ENCODE measurements at places on chromosomes 7 and 10.

- peak; percentile 33 for DNase-seq
These were observed 231.1 kb downstream of the ARHGAP12 start for GRCh38 chr10:31697271-31698180.

- no peak for DNase-seq
These were observed 64.8 kb upstream of the AHR start for GRCh38 chr7:17233603-17234002.

GRCh38 chr10:122197611-122198222 lies 73.4 kb upstream of the BTBD16 start:
- DNase-seq, result no peak

DNA sequence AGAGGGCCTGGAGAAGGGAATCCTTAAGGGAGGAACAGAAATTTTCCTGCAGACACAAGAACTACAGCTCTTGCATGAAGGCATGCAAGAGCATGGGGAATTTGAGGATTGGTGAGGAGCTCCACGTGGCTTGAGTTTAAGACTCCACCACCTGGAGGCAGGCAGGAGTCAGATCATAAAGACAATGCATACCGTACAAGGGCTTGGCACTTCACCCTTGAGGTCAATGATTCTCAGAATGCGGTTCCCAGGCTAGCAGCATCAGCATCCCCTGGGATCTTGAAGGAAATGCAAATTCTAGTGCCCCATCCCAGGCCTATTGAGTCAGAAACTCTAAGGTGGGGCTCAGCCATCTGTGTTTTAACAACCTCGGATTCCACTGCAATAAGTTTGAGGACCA lies 143.8 kb downstream of the C7orf25 start:
- no peak for DNase-seq

GRCh38 chr7:129401967-129402860 lies 32.0 kb upstream of the STRIP2 start:
- DNase-seq, result no peak

- no peak for DNase-seq
These were observed 626 bp upstream of the BMS1 start for GRCh38 chr10:42781893-42782445.

GRCh38 chr10:71597821-71598498 lies 121.6 kb downstream of the C10orf105 start:
- DNase-seq, result no peak

GRCh38 chr10:133072196-133072595 lies 15.5 kb upstream of the ADGRA1 start:
- no peak for DNase-seq

- no peak for DNase-seq
These were observed 6.8 kb downstream of the GNGT1 start for GRCh38 chr7:93913197-93913596.

- no peak for DNase-seq
These were observed 407 bp downstream of the ELN start for GRCh38 chr7:74028321-74028838.

GRCh38 chr10:5945561-5946418 lies 31.6 kb downstream of the IL15RA start:
- DNase-seq, result no peak

DNA sequence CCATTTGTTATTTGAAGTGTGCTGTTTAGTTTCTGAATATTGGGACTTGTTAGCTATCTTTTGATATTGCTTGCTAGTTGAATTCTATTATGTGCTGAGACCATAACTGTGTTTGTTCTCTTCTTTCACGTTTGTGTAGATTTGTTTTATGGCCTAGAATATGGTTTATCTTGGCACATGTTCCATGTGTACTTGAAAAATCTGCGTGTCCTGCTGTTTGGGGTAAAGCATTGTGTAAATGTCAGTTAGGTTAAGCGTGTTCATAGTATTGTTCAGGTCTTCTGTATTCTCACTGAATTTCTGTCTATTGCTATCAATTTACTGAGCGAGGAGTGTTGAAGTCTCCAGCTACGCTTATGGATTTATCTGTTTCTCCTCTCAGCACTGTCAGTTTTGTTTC lies 19.4 kb downstream of the MMP21 start:
- DNase-seq, result no peak

GRCh38 chr10:22618078-22618785 lies 96.1 kb downstream of the PIP4K2A start:
- no peak for DNase-seq

GRCh38 chr7:80330434-80330833 lies 181.4 kb downstream of the GNAT3 start:
- no peak for DNase-seq

GRCh38 chr7:91343996-91344629 lies 79.9 kb downstream of the FZD1 start:
- no peak for DNase-seq

GRCh38 chr7:132160611-132161532 lies 415.4 kb downstream of the PLXNA4 start:
- DNase-seq, result no peak

DNA sequence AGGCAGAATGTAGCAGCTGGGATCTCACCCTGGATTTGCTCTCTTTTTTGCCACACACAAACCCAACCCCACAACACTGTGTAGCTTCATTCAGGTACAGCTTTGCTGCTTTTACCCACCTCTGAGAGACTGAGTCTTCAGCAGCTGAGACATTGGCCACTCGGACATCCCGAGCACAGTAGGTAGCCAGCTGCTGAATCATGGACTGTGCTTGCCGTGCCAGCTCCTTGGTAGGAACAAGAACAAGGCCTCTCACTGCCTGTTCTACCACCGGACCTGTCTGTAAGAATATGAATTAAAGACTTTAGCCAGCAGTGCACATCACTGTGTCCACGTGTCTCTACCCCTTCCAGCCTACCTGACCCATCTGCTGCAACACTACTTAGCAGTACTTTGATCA lies 937 bp downstream of the DDX56 start:
- no peak for DNase-seq

DNA sequence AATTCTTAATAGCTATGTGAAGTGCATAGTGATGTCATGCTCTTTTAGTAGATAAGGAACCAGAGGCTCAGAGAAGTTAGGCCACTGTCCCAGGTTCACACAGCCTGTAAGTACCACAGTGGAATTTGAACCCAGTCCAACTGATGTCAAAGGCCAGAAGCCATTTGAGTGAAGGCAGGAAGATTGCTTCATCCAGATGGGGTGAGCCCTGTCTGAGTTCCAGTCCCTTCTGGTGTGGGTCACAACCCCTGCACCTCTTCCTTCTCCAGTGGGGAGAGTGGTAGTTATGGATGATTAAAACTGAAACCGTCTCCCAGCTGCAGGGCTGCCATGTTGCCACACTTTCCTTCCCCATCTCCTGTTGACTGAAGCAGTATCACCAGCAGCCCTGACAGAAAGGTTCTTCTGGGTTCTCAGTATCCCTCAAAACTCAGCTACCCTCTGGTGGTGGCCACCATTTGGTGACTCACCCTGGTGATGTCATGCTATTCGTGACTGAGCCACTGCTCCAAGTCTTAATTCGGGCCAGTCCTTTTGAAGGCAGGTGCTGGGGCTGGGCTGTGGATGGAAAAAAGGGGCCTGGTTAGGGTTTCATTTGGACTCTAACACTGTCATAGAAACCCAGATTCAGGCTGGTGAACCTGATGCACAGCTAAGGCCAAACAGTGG lies 1.5 kb upstream of the C10orf95 start:
- no peak for DNase-seq

DNA sequence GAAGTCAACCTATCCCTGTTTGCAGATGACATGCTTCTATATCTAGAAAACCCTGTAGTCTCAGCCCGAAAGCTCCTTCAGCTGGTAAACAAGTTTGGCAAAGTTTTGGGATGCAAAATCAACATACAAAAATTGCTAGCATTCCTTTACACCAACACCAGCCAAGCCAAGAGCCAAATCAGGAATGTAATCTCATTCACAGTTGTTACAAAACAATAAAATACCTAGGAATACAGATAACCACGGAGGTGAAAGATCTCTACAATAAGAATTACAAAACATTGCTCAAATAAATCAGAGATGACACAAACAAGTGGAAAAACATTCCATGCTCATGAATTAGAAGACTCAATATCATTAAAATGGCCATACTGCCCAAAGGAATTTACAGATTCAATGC lies 50.4 kb upstream of the ZNF365 start:
- no peak for DNase-seq

DNA sequence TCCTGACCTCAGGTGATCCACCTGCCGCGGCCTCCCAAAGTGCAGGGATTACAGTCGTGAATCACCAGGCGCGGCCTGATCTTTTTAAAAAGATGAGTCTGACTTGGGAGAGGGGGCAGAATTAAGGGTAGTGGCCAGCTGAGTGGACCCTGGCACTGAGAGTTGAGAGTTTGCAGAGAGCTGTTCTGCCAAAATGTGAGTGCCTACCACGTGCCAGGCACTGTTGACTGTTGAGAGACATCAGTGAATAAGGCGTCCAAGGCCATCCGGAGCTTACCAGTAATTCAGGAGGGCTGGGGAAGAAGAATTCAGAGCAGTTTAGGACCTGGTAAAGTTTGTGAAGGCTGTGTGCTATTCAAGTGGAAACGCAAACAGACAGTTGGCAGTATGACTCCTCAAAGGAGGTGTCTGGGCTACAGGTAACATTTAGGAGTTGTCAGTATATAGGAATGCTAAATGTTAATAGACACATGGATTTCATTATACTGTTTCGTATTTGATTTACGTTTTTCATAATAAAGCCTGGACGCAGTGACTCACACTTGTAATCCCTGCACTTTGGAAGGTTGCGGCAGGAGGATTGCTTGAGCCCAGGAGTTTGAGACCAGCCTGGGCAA lies 1.5 kb downstream of the NIPSNAP2 start:
- no peak for DNase-seq

Data from COR-L47 (cell line).